ENCODE measurements at places on chromosomes 2 and 18.

- no peak for DNase-seq
These were observed 4.9 kb upstream of the PPM1B start for GRCh38 chr2:44163777-44164176.

DNA sequence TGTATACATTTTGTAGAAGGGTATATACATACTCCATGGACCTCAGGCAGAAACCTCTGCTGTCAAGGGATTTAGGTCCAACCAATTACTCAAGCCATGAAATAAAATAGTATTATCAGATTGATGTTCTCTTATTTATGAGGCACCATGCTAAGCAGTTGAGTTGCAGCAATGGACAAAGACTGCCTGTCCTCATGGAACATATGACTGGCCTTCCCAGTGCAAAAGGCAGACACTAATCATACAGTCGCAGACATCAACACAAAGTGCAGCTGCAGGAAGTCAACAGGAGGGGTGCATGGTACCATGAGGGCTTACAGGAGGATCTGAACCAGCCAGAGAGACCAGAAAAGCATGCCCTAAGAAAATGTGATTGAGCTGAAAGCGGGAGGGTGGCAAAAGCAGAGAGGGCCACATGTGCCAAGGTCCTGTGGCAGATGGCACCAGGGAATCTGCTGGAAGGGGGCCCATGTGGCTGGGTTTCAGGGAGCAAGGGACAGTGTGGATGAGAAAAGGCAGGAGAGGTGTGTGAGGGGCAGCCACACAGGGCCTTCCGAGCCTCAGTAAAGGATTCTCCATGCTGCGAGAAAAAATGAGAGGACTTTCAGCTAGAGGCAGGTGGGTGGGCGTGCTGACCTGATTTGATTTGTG, 61.4 kb upstream of the RNF152 start:
- no peak for DNase-seq

- DNase-seq: no peak
These were observed 2.9 kb upstream of the GALNT3 start for GRCh38 chr2:165796819-165797530.

GRCh38 chr2:208999911-209000310, 423.9 kb upstream of the MAP2 start:
- DNase-seq: no peak

DNA sequence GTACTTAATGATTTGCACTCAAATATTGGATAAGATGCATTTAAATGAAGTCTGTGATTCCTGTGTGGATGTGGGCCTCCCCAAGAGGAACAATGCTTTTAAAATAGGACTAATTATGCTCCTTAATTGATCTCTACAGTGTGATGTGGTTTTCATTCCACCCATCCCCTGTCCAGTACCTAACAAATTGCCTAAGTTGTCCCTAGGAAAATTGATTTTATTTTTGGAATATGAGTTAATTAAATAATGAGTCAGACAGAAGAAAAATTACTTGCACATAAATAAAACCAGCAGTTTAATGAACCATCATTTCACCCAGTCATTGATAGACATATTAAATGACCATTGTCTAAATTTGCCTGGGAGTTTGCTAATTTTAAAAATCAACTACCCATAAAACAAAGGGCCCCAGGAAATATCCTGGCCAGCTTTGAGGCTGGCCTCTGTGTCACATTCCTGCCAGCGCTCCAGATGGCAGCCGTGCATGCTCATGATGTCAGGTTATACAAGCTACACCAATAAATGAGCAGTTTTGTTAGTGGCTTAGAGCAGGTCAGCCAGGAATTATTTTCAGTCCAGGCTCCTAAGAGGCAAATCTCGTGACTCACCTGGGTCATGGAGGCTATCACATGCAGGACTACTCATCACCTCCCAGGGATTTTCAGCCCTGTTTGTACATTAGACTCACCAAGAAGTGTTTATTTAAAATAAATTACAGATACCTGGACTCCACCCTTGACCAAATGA, 31.9 kb downstream of the ABHD3 start:
- peak; percentile 4 for DNase-seq

DNA sequence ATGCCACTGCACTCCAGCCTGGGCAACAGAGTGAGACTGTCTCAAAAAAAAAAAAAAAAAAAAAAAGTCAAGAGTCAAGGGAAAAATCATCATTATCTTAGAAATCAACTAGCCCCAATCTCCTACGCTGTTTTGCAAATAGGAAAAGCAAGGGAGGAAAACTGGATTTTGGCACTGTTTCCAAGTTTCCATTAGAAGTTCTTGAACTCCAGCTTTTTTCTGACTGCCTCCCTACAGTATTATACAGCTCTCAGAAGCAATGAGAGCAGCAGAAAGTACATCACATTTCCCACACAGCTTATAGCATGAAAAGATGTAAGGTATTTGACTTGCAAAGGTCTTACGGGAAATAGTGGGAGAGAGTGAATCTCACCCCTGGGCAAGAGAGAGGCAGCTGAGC, 127.8 kb downstream of the OSR1 start:
- DNase-seq: no peak

- DNase-seq: no peak
These were observed 69.3 kb upstream of the YWHAQ start for GRCh38 chr2:9700109-9700495.

- DNase-seq: no peak
These were observed 103.6 kb upstream of the AGAP1 start for GRCh38 chr2:235390108-235390815.

- no peak for DNase-seq
These were observed 41.6 kb downstream of the CREB1 start for GRCh38 chr2:207571370-207571769.

DNA sequence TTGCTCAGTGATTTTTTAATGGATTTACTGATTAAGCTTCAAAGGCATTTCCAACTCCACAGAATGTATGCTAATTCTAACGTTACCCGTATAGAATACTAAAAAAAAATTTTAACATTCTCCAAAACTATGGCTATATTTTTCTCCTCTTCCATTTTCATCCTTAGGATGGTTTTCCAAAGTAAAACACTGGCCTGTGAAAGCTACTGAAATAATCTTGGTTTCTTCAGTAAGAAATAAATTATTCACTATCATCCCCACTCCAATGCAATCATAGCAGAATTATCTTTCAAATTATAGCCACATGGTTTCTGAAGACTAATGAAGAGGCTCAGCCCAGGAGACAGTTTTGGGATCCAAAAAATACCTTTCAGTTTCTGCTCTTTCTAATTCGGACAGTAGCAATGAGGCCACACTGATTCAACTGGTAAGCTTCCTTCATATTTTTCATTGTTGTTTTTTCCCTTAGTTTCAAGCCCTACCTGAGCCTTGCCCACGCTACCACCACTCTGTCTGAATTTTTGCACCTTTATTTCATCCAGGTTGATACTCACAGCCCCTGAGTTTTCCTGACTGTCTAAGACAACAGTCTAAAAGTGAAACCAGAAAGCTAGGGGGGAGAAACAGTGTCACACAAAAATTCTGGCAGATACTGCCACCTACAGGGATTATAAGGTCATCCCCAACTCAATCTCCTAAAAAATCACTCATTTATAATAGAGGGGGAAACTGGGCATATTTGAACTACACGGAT, 887.9 kb downstream of the NRXN1 start:
- DNase-seq: no peak

- DNase-seq: no peak
These were observed 16.4 kb downstream of the DYNAP start for GRCh38 chr18:54607213-54608027.

DNA sequence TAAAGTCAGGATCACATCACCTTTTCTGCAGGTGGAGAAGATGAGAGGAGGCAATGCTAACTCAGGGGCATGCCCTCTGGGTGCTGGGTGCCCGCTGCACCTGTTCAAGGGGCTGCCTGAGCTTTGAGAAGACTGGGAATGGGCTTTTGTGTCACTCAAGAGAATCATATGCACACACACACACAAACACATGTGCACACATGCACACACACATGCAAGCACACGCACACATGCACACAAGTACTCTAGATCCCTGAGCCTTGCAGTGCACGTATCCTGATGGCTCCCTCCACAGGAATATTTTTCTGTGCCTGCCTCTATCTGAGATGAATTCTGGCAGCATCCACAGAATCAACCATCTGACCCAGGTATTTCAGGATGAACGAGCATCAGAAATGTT, 110.0 kb upstream of the TEX51 start:
- DNase-seq: no peak

- no peak for DNase-seq
These were observed 4.4 kb downstream of the SMAD7 start for GRCh38 chr18:48946329-48946835.

DNA sequence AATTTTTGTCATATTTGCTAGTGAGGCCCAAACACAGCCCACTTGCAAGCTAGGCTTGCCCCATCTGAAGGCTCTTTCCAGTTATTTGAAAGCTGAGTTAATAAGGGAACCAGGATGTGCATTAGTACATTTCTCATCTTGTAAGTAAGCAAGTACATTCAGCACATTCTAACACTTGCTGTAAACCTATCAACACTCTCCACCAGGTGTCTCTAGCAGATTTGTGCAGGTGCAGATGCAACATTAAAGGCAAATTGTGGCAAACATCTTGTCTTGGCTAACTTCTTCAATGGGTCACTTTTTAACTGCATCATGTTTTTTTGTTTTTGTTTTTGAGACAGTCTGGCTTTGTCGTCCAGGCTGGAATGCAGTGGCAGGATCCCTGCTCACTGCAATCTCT, 25.3 kb upstream of the MFSD6 start:
- no peak for DNase-seq

GRCh38 chr18:45049578-45050319, 369.1 kb downstream of the SETBP1 start:
- DNase-seq: no peak

DNA sequence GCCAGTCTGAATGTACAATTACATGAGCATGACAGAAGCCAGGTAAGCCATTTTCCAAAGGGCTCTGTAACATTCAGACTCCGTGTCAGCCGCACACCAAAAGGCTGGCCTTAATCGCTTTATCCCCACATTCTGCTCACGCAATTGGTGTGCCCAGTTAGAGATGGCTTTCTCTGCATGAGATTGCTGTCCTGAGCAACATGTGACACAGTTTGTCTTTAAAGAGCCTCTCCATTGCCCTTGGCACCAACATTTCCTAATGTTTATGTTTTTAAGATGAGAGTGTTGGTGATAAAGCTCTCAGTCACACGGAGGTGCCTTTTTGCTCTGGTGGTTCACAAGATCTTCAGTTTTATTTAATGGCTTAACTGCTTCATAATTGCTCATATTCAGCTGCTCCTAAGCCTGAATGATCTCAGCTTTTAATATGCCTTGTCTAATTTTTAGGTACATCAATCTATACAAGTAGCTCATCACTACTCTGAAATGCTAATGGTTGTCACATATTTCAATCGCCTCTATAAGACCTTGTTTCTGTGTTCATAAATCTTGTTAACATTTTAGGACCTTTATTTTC, 164.8 kb upstream of the ACVR2A start:
- DNase-seq: no peak

DNA sequence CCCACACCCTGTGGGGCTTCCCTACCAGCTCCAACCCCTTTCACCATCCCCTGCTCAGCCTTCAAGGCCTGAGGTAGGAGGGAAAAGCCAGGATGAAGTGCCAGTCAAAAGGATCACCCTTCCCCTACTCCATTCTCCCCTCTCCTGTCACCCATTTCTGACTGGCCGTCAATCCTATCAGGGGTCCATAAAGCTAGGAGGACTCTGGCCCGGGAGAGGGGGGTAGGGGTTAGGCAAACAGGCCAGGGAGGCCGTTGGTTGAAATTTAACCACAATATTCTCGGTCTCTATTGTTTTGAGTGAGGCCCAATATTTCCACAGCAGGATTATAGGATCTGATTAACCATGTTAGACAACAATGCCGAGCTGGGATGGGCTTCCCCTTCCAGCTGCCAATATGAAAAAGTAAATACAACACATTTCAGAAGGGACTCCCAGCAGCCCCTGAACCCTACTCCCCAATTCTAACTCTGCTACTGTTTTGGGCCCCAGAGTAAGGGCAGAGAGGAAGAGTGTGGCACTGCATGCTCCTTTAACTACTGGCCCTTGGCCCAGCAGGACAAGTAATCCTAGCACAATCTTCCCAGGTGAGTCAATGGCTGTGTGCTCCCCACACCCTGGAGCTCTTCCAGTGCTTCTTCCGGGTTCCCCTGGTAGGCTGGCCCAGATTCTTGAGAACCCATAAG, 10.6 kb upstream of the IHH start:
- DNase-seq: no peak

DNA sequence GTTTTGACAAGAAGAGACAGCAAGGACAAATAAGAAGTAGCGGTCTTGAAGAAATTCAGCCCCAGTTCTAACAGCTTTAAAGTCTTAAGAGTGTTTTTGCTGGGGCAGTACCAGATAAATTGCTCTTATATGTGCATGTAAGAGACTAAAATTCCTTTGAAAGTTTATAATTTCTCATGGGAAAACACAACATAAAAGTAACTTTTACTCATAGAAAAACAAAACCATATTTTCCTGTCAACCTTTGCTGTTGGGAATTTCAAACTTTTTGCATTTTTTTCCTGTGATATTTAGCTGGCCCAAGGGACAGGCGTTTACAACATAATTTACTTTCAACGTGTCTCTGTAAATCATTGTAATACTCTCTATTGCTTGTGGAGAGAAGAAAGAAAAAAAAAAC, 767.8 kb upstream of the ZEB2 start:
- no peak for DNase-seq

DNA sequence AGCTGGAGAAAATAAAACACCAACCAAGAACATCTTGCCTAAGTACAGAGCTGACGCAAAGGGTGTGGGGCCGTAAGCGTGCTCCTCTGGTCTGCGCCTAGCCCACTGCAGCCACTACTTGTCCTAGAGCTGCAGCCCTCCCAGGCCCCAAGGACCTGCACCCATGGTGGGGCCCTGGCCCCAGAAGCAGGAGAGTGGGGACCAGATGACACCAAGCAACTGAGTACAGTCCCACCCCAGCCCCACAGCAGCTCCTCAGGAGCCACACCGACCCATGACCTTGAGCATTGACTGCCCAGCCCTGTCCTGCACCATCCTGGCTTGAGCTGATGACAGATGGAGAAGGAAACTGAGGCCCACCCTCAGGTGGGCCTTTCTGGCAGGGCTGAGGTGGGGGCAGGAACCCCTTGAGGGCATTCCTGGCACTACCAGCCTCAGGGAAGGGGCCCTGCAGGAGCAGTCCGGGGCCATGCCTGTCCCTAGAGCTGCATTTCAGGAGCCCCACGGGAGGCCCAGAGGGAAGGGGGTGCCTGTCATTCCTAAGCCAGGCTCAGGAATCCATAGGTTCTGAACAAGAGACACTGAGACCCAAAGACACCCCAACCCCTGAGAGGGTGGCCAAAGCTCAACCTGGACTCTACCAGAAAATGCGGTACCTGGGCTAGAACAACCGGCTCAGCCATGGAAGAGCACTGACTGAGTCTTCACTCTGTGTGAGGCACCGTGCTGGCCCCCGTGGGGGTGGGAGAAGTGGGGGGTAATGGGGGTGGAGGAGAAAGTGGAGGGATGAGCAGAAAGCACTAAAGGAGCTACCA, 4.9 kb downstream of the KIF1A start:
- DNase-seq: no peak

- DNase-seq: no peak
These were observed 11.6 kb upstream of the RBFA start for GRCh38 chr18:80022613-80023012.

DNA sequence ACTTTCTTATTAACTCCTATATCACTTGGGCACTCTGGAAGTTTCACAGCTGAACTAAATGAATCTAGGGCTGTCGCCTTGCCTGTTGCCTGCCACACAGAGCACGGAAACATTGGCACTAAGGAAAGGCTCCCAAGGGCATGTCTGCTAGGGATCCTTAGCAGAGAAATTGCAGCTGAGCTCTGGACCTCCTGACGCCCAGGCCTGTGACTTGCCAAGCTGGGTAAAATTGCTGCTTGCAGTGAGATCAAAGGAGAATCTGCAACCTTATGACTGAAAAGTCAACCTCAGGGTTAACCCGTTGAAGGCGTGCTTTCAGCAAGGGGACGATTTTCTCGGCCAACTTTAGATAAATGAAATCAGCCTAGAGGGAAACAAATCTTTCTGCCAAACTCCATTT, 189.8 kb downstream of the NCK2 start:
- DNase-seq: no peak

Data from thoracic aorta (tissue), 2 donors.